Effector memory CD8-positive, alpha-beta T cell (primary cell): ENCODE measurements at places on chromosomes 7 and 10.

DNA sequence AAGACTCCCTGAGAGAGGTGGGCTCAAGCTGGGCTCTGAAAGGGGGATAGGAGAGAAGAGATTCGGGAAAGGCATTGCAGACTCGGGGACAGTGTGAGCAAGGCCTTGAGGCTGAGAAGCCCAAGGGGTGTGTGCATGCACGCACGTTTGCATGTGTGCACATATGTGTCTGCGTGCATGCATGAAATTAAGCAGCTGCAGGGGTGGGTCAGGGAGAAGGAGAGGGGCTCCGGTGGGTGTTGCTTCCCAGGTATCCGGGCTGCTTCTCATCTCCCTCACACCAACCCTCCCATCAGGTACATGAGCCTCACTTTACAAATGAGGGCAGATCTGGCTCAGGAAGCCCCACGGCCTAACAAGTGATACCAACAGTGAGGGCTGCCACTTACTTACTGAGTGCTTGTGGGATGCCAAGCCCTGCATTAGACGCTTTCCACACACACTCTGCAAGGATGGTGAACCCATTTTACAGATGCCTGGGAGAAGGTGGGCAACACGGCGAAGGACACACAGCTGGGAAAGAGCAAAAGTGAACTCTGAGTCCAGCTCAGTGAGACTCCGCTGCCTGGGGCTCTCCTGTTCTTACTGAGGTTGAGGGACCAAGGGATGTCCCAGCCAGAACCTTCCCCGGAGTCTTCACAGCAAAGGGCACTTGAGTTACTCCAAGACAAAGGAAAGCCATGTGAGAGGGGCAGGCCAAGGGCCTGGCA, 26.4 kb downstream of the ZCCHC24 start:
- no peak for DNase-seq

- no peak for DNase-seq
Observed at GRCh38 chr10:108591417-108591816, 1331.9 kb downstream of the XPNPEP1 start.

GRCh38 chr10:133397938-133398337, 4.0 kb downstream of the MTG1 start:
- no peak for DNase-seq

DNA sequence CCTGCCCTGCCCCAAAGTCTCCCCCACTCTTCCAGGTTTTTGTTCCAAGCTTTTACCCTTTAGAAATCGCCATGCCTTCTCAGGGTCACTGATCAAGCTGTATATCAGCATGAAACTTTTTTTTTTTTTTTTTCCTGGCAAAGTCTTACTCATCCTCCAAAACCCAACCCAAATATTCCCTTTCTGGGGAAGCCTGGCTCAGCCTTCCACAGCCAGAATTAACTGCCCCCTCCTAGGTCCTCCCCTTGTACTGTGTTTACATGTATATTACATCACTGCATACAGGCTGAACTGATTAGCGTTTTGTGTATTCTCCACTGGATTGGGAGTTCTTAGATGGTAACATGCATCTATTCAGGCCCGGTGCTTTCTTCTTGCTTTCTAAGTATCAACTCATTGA, 4.6 kb upstream of the NOBOX start:
- DNase-seq, result no peak

DNA sequence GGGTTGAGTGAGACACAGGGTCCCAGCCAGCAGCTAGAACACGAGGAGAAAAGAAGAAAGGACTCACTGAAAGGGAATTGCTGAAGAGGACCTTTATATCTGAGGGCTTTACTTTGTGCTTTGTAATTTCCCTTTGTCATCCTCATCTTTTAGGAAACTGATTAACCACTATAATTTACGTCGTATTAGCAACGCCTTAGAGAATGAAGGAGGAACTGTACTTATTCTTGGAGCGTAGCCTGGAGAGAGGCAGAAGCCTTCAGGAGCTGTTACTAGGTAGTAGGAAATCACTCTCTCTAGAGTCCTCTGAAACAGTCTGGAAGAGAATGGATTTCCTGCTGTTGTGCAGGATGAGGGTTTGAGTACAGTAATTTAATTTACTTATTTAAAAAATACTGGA, 101.0 kb upstream of the STEAP1B start:
- DNase-seq, result no peak

- DNase-seq, result no peak
Observed at GRCh38 chr10:98252464-98252863, 15.5 kb downstream of the LOXL4 start.

GRCh38 chr10:102113956-102114857, 6.0 kb downstream of the LDB1 start:
- no peak for DNase-seq

DNA sequence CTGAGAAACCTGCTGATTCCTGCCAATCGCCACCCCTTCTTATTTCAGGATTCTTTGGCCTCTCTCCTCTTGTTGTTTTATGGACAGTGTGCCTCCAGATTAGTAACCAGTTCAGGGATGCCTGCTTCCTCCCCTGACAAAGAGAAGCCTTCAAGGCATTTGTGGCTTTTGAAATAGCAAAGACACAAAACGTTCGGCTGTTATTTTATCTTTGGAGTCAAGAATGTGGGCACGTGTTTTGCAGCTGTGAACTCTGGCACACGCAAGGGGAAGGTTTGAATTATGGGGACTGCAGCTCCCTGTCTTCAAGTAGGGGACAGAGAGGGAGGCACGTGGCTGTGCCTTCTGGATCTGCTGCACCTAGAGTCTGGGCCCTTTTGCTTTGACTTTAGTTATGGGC, 157.9 kb upstream of the GRB10 start:
- DNase-seq, result no peak

GRCh38 chr7:129909669-129910068, 43.1 kb downstream of the UBE2H start:
- no peak for DNase-seq
